Effector CD8-positive, alpha-beta T cell (primary cell): ENCODE measurements at places on chromosomes 7 and 10.
A peak's percentile ranks its signal among the peaks of the same experiment; 100 is the strongest.

GRCh38 chr10:61081301-61081700 is 137.3 kb upstream of the RHOBTB1 start:
- DNase-seq: no peak

- no peak for DNase-seq
Measured at GRCh38 chr7:67604461-67605386, 608.1 kb downstream of the TYW1 start.

- no peak for DNase-seq
Measured at GRCh38 chr7:26553128-26553527, 261.5 kb downstream of the SNX10 start.

DNA sequence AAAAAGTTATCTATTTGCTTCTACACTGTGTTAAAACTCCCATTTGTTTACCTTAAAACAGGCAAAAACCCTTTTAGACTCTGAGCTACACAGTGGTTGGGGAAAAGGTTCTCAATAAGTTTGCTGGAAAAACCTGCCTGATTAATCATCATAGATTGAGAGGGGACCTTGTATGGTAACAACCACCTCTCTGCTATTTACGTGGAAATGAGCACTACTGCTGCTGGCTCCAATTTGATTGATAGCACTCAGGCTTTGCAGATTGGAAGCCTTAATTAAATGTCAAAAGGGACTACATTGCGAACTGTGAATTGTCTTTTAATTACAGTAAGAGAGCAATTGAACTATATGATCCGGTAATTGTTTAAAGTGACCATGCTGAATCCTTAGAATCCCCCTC is 119.0 kb upstream of the IMMP2L start:
- no peak for DNase-seq

GRCh38 chr10:114684822-114685209 is 26.7 kb upstream of the ABLIM1 start:
- no peak for DNase-seq

DNA sequence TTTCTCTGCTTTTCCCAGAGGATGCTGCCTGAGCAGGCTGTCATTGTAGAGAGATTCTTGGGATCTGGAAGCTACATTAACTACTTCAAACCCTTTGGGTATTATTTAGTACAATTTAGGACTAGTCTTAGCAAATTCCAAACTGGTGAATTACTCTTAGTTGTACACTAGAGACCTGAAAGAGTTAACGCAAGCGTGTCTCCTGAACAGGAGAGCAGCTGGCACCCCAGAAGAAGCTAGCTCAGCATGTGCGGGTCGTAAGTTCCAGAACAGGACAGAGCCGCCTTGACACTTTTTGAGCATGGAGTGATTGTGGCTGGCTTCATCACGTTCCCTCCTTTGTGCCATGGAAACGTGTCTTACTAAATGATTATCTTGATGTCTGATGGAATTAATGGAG is 495.7 kb upstream of the TPK1 start:
- no peak for DNase-seq

- no peak for DNase-seq
Measured at GRCh38 chr7:4523873-4524272, 158.2 kb upstream of the FOXK1 start.

GRCh38 chr10:46530249-46531186 is 25.9 kb downstream of the GPRIN2 start:
- DNase-seq: no peak

GRCh38 chr10:14184841-14185315 is 145.8 kb downstream of the FRMD4A start:
- DNase-seq: no peak

DNA sequence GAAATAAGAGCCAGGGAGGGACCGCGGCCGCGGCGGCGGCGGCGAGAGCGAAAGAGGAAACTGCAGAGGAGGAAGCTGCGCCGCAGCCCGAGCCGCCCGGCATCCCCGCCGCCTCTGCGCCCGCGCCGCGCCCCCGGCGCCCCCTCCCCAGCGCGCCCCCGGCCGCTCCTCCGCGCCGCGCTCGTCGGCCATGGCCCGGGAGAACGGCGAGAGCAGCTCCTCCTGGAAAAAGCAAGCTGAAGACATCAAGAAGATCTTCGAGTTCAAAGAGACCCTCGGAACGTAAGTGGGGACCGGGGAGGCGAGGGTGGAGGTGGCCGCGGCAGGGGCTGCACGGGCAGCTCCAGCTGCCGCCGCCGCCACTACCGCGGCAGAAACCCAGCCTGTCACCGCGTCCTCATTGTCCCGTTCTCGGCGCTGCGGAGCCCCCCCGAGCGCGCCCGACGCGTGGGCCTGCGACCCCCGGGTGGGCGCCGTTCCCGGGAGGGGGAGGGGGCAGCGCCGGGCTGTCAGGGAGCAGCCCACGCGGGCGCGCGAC is 351 bp downstream of the CAMK1D start:
- no peak for DNase-seq

DNA sequence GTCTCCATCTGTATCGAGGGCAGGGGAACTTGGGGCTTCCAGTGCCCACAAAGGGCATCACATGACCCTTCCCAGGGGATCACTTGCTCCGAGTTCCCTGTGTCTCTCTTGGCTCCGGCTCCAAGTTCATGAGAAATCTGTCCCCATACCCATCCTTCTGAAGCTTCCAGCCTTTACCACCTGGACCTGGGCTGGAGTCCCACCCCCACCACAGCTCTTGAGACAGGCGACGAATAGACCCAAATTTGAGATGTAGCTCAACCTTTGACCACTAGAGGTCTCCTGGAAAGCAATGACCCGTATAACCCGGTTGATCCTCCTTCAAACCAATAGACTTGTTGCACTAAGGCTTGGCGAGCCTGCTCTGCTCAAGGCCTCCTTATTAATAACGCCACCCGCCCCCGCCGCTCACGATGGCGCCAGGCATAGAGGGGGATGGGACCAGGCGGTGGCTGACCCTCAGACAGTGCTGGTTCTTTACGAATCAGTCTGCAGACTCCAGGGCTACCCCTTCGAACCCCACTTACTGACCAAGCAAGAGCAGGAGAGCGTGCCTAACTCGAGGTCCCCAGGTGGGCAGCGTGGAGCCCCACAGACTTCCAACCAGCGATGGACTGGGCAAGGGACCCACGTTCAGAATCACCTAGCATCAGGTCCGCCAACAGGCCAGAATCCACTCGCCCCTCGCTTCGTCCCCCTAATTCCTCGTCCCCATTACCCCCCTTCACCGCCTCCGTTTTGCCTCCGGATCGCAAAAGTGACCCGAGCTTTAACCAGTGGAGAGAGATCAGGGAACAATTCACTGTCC is 4.4 kb upstream of the ARID5B start:
- DNase-seq: peak; percentile 25

DNA sequence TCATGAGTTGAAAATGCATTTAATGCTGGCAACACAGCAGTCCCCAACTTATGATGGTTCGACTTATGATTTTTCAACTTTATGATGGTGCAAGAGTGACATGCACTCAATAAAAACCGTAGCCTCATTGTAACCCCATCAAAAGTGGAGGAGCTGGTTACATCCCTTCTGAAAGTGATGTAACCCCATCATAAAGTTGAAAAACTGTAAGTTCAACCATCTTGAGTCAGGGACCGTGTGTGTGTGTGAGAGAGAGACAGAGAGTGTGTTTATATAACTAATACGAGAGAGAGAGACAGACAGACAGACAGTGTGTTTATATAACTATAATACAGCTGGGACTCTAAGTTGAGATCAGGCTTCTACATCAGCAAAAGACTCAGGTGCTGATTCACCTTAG is 21.0 kb downstream of the ANXA11 start:
- DNase-seq: no peak

DNA sequence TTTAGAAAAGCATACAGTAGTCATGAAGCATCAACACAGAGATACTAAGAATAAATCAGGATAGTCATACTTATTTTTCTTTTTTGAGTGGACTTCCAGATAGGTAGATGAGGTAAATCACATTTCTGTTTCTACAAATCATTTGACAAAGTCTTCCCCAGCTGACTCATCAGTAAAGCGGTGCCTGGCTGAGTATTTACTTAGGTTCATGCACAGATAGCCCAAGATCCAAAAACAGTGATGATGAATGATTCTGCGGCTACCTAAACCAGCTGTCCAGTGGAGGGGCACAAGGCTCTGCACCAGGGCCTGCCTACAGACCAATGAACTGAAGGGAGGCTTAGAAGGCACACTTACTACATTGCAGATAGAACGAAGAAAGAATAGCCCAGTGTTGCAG is 113.1 kb downstream of the PARP12 start:
- DNase-seq: no peak

- DNase-seq: no peak
Measured at GRCh38 chr10:24718031-24718855, 5.4 kb downstream of the ARHGAP21 start.

DNA sequence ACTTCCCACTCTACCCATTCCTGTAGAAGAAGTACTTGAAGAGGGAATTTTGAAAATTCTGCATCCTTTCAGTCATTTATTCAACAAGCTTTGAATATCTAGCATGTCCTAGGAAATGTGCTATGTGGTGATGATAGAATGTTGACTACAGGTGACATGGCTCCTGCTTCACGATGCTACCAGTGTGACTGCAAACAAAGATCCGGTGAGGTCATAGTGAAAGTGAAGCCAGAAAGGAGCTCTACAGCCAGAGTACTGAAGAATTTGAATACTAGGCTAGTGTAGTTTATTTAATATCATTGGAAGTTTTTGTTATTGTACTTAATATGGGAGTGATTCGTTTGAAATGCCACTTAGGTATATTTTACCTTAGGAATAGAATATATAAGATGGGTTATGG is 348.1 kb downstream of the TFEC start:
- DNase-seq: no peak

DNA sequence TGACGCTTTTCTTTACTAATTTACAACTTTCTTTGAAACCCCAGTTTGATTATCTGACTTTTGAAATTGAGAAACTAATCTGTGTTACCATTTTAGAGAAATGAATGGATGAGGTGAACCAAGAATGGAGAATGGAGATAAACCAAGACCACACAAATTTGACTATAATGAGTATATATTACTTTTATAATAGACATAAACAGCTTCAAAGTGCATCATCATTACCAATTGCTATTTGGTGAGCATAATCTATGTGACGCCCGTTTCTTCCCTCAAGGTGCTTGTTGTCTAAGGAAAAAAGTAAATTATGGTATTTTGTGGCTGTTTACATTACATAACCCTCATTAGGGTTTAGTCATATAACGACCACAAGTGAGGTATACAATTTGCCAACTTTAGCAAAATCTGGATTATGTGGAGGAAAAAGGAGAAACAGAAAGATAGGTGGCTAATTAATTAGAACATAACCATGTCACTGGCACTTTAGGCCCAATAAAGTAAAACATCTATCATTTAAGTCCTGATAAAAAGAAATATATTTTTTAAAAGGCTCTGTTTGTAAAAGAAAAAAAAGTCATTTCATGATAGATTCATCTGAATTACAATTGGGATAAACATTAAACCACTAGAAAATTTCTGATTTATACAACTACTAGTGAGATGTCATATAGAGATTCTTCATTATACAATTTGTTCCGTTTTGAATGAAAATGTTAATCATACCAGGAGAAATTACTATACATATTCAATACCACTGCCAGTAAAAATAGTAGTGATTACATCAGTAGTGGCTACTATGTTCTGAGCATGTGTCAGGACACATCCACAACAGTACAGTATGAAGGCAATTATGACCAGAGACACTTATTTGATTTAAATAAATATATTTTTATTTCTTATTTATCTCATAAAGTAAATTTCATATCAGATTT is 118.2 kb upstream of the FAM133B start:
- no peak for DNase-seq

GRCh38 chr7:150383710-150384397 is 4.7 kb downstream of the ZNF775 start:
- no peak for DNase-seq

- DNase-seq: no peak
Measured at GRCh38 chr7:84548366-84549365, 354.1 kb upstream of the SEMA3A start.

DNA sequence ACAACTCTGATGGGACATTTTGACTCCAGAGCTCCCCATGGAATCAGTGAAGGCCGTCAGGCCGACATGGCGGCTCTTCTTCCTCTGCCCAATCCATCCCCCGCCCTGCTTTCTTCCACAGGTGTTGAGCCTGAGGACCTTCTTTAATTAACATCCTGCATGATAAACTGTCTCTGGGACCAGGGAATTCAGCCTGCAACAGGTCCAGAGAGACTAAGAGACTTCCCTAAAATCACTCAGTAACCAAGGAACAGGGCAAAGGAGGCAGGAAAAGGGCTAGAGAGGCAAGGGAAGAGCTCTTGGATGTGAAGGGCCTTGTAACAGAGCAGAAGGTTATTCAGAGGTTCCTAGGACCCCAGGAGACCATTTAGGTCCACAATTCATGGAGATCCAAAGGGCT is 6.0 kb upstream of the PDLIM1 start:
- no peak for DNase-seq

DNA sequence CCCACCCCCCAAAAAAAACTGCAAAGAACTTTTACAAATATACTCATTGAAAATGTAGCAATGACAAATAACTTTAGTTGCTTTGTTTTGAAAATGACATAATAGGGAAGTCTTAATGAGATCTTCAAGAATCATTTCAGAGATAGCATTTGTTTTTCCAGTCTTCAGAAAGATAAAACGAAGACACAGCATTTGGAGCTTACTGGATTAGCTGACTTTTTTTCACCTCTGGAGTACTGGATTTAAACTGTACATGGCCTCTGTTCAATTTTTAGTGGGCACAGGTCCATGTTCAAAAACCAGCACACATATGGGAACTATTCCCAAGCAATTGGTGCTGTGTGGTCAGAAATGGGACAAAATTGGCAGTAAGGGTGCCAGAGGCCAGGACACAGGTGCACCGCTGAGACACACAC is 3.9 kb downstream of the RAB11FIP2 start:
- DNase-seq: no peak

DNA sequence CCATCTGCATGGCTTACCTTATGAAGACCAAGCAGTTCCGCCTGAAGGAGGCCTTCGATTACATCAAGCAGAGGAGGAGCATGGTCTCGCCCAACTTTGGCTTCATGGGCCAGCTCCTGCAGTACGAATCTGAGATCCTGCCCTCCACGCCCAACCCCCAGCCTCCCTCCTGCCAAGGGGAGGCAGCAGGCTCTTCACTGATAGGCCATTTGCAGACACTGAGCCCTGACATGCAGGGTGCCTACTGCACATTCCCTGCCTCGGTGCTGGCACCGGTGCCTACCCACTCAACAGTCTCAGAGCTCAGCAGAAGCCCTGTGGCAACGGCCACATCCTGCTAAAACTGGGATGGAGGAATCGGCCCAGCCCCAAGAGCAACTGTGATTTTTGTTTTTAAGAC is 12.4 kb downstream of the DUSP5 start:
- no peak for DNase-seq

GRCh38 chr7:149772241-149772955 is 990 bp downstream of the ZNF467 start:
- no peak for DNase-seq
